Activated T-helper 2 cell treated with anti-CD3 and anti-CD28 coated beads, Interferon-gamma antibody, Interleukin-2, Interleukin-4, amounts not matched to agents 10 μg/mL and 5 μg/mL and 100 μg/mL, durations not matched to agents 14 hours and 24 hours and 36 hours (primary cell): ENCODE measurements at places on chromosomes 12 and 14.
A peak's percentile ranks its signal among the peaks of the same experiment; 100 is the strongest.

DNA sequence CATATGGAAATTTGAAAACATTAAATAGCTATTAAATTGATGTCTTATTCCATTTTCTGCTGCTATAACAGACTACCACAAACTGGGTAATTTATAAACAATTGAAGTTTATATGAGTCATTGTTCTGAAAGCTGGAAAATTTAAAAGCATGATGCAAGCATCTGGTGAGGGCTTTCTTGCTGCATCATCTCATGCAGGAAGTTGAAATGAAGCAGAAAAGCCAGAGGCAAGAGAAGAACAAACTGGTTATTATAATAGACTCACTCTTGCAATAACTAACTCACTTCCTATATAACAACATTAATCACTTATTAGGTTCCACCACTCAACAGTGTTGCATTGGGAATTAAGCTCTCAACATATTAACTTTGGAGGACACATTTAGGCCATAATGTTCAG, 1277.4 kb downstream of the LRFN5 start:
- H3K27me3 ChIP-seq: no peaks in the 10 kb centered on the region
- no peak overlapping the region for H3K4me3 ChIP-seq
- no peaks in the 10 kb centered on the region for H3K4me1 ChIP-seq
- H3K36me3 ChIP-seq: no peaks in the 10 kb centered on the region
- no peak overlapping the region for H3K27ac ChIP-seq

DNA sequence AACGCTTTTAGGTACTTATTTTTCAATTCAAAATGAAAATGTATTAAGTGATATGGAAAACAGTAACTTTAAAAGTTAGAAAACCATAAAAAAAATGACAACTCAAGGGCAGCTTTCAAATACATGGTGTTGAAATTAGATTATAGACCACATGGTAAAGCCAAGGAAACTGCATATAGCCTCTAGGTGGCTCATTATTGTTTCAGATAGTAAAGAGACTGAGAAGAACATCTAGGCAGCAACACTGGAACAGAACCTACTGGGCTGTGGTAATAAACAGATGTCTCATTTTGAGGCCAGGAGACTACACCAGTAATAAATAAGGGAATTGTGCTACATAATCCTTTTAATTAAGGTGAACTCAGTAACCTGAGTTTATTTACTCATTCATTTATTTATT, 13.0 kb downstream of the FBXO33 start:
- no peak overlapping the region for H3K4me3 ChIP-seq
- H3K27ac ChIP-seq: no peak overlapping the region
- no peak for DNase-seq
- H3K36me3 ChIP-seq: peaks cover 47% of the 10 kb centered on the region
- peaks cover 9% of the 10 kb centered on the region for H3K4me1 ChIP-seq
- H3K27me3 ChIP-seq: no peaks in the 10 kb centered on the region

DNA sequence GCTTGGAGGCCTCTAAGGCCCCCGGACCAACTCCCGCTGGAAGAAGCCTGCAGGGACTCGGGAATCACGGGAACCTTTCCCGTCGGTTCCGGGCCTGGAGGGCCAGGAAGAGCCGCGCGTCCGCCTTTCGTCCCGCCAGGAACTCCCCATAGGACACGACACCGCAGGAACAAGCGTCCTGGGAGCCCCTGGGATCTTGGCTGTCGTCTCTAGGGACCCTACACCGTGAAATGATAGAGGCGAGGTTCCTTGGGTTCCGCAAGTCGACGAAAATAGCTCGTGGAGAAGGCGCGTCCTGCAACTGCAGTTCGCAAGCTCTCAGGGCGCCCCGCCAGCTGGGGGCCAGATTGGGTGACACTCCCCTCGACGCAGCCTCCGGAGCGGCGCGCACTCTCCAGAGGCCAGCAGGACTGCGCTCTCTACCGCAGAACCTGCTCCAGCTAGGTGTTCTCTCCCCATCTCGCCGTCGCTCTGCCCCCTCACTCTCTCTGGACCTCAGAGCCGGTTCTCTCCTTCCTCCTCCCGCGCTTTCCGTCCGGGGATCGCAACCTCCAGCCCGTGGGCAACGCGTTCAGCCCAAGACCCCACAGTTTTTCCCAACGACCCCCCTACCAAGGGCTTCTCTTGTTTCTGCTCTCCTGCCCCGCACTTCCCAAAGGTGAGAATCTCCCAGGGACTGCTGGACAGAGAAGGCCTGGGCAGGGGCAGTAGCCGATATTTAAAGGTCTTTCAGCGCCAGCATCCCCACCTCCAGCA, 776 bp downstream of the BMP4 start:
- no peak overlapping the region for H3K27ac ChIP-seq
- peaks cover 76% of the 10 kb centered on the region for H3K27me3 ChIP-seq

- DNase-seq: no peak
- H3K4me3 ChIP-seq: no peak overlapping the region
- peaks cover 9% of the 10 kb centered on the region for H3K36me3 ChIP-seq
- no peak overlapping the region for H3K27ac ChIP-seq
- H3K4me1 ChIP-seq: peaks cover 47% of the 10 kb centered on the region
- no peaks in the 10 kb centered on the region for H3K27me3 ChIP-seq
These were observed 109.1 kb upstream of the BCAT1 start for GRCh38 chr12:25058012-25058411.

DNA sequence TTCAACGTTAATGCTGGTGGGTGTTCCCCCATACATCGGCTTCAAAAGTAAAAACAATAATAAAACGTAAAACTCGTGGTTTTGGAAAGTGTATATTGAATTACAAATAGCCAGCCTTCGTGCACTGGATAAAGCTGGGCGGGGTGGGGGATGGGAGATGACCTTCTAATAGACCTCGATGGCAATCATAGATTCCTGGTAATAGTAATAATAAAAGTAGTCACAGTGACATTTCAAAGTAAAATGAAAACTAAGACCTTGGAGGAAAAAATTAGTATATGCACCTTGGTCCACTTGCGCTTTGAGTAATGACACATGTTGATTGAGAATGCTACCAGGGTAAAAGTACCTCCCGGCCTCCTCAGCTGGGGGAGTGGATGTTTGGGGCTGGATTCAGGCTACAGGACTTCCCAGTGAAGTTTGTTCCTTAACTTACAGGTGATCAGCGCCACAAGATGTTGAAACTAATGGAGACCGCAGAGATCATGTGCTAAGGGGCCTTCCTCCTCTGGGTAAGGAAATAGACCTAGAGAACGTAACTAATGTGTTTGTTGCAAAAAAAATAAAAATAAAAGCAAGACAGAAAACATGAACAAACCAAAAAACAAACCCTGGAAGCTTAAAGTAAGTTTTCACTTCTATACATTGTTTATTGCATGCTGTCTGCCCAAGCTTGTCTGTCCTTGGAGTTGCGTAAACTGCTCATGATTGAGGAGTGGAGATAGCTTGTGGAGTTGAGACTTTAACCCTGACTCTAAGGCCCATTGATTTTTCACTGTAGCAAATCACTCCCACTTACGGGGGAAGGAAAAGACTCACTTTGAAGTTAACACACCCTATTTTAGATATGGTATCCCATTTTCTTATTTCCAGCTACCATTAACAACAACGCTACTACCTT, 907 bp upstream of the LRIG3 start:
- H3K27ac ChIP-seq: no peak overlapping the region
- H3K4me3 ChIP-seq: no peak overlapping the region
- no peaks in the 10 kb centered on the region for H3K36me3 ChIP-seq
- H3K4me1 ChIP-seq: peaks cover 4% of the 10 kb centered on the region
- DNase-seq: no peak
- peaks cover 28% of the 10 kb centered on the region for H3K27me3 ChIP-seq

DNA sequence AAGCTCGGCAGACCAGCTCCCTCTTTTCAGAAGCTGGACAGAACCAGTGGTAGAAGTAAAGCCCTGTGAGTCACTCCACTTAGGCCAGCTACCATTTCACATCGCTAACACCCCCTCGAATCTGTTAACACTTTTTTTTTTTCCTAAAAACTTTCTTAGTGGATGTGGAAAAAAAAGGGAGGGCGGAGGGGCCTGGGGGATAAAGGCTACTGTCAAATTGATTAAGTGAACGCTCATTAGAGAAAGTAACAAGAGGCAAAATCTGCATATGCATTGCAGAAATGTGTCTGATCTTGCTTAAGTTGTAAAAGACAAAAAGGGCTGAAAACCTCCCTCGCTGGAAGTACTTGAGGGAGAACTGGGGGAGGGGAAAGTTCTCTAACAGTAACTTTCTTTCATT, 86.6 kb upstream of the OTX2 start:
- H3K27me3 ChIP-seq: peaks cover 5% of the 10 kb centered on the region
- no peaks in the 10 kb centered on the region for H3K36me3 ChIP-seq
- DNase-seq: no peak
- H3K27ac ChIP-seq: no peak overlapping the region
- no peaks in the 10 kb centered on the region for H3K4me1 ChIP-seq

- H3K4me1 ChIP-seq: no peaks in the 10 kb centered on the region
- DNase-seq: no peak
- no peaks in the 10 kb centered on the region for H3K36me3 ChIP-seq
- peaks cover 3% of the 10 kb centered on the region for H3K27me3 ChIP-seq
These were observed 66.4 kb upstream of the SFSWAP start for GRCh38 chr12:131644481-131644880.

DNA sequence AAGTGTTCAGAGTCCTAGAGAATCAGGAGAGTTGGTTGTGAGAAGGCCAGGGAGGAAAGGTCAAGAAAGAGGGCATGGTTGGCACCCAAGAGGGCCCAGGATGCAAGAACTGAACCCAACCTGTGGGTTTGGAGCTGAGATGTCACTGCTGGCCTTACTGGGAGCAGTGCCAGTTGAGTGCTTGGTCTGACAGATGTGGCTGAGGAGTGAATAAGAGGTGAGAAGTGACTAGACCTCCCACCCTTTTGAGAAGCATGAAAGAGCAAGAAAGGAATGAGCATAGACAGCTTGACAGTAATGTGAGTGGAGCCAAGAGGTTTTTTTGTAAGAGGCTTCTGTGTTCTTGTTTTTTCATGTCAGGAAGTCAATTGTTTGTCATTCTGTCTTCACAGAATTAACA, 95.3 kb downstream of the FGD4 start:
- no peak for DNase-seq
- H3K4me3 ChIP-seq: no peak overlapping the region
- H3K27me3 ChIP-seq: peaks cover 11% of the 10 kb centered on the region
- peaks cover 3% of the 10 kb centered on the region for H3K4me1 ChIP-seq

DNA sequence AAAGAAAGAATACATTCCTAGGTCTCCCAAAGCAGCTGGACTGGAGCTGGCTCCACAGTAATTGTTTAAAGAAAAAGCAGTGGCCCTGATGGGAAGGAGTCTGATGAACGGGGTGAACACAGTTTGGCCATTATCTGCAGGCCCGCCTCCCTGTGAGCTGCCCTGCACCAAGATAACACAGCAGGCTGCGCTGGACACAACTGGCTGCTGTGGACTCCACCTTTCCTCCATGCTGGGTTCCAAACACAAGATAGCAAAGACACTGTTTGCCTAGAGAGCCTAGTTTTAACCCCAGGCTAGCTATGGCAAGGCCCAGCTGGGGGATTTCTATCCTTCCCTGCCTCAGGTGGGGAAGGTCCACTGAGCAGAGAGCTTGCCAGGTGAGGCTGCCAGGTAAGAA, 34.6 kb downstream of the ZFP36L1 start:
- DNase-seq: no peak
- peaks cover 11% of the 10 kb centered on the region for H3K4me1 ChIP-seq
- H3K27ac ChIP-seq: no peak overlapping the region
- H3K27me3 ChIP-seq: no peaks in the 10 kb centered on the region
- H3K4me3 ChIP-seq: no peak overlapping the region

DNA sequence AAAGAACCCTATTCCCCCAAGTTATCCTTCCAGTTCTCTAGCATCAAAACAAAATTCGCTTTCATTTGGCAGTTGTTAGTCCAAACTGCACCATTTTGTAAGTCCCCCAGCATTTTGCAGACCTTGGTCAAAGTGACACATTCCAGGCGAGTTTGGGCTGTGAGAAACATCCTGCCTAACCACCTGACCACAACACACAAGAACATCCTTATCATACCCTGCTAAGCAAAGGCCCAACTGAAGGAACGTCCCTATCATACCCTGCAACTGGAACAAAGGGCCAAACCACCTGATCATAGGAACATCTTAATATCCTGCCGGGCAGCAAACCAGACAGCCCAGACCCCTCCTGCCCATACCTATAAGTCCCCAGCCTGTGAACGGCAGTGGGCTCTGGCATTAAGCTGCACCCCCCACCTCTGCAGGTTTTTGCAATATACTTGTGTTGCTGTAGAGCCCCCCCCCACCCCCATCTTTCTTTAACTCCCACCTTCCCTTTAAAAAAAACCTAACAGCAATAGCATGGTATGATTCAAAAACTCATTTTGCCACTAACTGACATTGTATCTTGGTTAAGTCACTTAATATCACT, 2.7 kb downstream of the PCNX4 start:
- no peak for DNase-seq
- peak overlapping the region; percentile 98 for H3K4me3 ChIP-seq
- peak overlapping the region; percentile 73 for H3K27ac ChIP-seq
- peaks cover 38% of the 10 kb centered on the region for H3K4me1 ChIP-seq
- H3K36me3 ChIP-seq: peaks cover 41% of the 10 kb centered on the region

GRCh38 chr14:22509036-22509709, 79.9 kb downstream of the DAD1 start:
- H3K4me1 ChIP-seq: peaks cover 73% of the 10 kb centered on the region
- DNase-seq: no peak
- peak overlapping the region; percentile 100 for H3K27ac ChIP-seq
- peak overlapping the region; percentile 92 for H3K4me3 ChIP-seq

DNA sequence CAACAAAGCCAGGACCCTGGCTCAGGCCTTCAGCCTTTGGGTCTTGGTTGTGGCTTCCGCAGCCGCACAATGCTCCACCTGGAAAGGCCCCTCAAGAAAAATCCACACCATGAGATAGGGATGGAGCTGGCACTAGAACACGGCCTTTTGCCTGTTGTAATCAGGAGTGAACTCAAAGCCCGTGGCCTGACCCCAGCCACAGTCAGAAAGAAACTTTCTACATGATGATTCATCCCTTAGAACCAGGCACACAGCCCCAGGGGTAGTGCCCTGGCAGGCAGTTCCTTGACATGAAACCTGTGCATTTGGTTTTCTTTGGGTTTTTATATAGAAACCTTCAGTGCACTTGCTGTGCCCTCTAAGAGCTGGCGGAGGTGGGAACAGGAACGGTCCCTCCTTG, 5.1 kb downstream of the CLMN start:
- H3K4me3 ChIP-seq: no peak overlapping the region
- H3K27me3 ChIP-seq: peaks cover 29% of the 10 kb centered on the region
- DNase-seq: peak; percentile 11
- H3K4me1 ChIP-seq: peaks cover 20% of the 10 kb centered on the region
- H3K36me3 ChIP-seq: no peaks in the 10 kb centered on the region

DNA sequence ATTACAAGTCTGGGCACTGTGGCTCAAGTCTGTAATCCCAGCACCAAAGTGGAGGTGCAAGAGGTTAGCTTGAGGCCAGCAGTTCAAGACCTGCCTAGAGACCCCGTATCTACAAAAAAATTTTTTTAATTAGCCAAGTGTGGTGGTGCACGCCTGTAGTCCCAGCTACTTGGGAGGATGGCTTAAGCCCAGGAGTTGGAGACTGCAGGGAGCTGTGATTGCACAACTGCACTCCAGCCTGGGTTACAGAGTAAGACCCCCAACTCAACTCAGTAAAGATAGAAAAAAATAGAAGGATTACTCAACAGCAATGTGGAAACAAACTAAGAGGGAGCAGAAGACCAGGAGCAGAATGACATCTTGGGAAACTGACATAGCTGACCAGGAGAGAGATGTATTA, 13.3 kb downstream of the SBNO1 start:
- H3K27ac ChIP-seq: peak overlapping the region; percentile 11
- H3K36me3 ChIP-seq: peaks cover 44% of the 10 kb centered on the region
- peaks cover 34% of the 10 kb centered on the region for H3K4me1 ChIP-seq
- DNase-seq: no peak
- H3K27me3 ChIP-seq: no peaks in the 10 kb centered on the region
